ENCODE measurements at places on chromosomes 13 and 19. TPM values are rescaled to one million over a fixed set of nuclear protein-coding genes. Genes with fewer than 3 reads are reported as not detected.

ZNF763 gene
- total RNA-seq, result 3.6 TPM

SIGLEC6 gene
- total RNA-seq, result 0.25 TPM

IL4I1 gene
- not detected for total RNA-seq

NLRP9 gene
- total RNA-seq, result not detected

KLF1 gene
- total RNA-seq, result 0.80 TPM

BCAM gene
- 44.1 TPM for total RNA-seq

KL gene
- total RNA-seq, result 0.09 TPM

DMWD gene
- 71.8 TPM for total RNA-seq

SMG9 gene
- total RNA-seq, result 44.6 TPM

SIGLEC5 gene
- not detected for total RNA-seq

KIR2DL1 gene
- total RNA-seq, result not detected

COX7A1 gene
- total RNA-seq, result 2.4 TPM

NDUFS7 gene
- 62.5 TPM for total RNA-seq

- DNase-seq, result no peak
Measured at GRCh38 chr19:2084993-2085720, 11.0 kb downstream of the MOB3A start.

DNA sequence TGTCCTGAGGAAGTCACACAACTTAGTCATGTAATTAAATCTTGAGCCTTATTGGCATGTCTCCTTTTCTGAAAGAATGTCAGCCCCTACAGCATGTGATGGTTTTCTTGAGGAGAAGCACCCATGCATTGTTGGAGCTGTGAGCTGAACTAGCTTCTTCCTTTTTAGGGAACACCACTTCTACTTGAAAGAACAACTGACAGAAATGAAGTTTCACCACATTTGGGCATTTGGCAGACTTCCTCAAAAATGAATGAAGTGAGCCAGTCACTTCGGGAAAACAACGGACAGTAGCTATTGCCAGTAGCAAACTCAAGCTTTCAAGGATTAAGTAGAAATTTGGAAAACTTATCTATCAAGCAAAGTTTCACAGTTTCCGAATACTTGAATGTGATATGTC lies 1351.3 kb downstream of the EFNB2 start:
- DNase-seq, result no peak

DNA sequence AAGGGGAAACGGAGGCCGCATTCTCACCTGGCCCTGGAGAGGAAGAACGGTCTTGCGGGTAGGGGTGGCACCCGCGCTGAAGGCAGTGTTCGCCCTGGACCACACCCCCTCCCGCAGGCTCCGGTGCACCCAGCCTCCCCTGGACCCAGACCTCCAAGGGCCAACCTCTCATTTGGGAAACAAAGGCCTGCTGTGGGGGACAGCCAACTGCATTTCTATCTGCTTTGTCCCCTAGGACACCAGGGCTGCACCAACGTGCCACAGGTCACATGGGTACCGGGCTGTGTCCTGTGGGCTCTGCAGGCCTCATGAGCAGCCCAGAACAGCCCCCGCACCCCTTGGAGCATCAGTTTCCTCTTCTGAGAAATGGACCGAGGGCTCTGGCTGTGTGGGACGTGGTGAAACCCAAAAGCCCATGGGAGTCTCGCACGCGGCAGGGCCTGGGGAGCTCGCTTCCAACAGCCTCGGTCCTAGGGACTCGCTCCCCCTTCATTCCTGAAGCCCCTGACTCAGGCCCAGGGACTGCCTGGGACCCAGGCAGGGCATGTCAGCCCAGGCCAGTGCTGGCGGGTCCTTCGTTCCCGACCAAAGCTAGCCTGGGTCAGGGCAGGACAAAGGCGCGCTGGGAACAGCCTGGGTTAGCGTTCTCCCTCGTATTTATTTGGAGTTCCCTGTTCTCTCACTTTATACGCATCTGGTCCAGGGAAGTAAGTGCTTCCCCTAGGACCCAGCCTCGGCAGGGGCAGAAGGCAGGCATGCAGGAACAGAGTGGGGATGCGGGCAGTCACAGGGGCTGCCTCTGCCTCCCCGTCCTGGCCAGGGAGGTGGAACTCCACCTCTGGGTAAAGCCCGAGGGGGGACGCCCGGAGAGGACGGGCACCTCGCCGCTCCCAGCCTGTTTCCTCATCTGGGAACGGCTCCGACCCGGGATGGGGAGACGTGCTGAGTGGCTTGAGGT lies 4.6 kb downstream of the TCF3 start:
- no peak for DNase-seq

GRCh38 chr19:11111771-11112144 lies 22.5 kb downstream of the LDLR start:
- DNase-seq, result no peak

- DNase-seq, result no peak
Measured at GRCh38 chr19:41456342-41456918, 13.5 kb downstream of the ERICH4 start.

GRCh38 chr19:50795664-50796073 lies 5.5 kb downstream of the ACP4 start:
- no peak for DNase-seq

DNA sequence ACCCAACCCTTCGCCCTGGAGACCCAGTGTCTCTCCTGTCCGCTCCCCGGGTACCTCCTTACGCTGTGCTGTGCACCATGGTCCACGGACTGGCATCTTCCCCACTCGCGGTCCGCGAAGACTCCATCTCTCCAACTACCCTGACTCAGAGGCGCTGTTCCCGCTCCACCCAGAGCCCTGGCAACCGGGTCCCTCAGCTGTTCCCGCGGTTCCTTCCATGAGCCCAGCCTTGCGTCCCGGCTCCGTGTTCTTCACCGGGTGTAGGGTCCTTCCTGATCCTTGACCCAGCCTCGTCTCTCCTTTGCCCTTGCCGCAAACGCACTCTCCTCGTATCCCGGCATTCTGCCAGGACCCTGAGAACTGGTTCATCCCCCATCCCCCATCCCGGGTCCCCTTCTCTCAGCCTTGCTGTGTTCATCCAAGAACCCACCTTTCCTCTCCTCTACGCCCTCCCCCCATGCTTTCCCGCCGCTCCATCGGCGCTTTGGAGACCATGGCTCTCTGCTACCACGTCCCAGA lies 664 bp downstream of the ICAM5 start:
- DNase-seq, result peak; percentile 75

GRCh38 chr13:58999851-59000250 lies 1163.9 kb downstream of the DIAPH3 start:
- no peak for DNase-seq

GRCh38 chr19:14536926-14537692 lies 7.7 kb downstream of the TECR start:
- DNase-seq, result peak; percentile 98

DNA sequence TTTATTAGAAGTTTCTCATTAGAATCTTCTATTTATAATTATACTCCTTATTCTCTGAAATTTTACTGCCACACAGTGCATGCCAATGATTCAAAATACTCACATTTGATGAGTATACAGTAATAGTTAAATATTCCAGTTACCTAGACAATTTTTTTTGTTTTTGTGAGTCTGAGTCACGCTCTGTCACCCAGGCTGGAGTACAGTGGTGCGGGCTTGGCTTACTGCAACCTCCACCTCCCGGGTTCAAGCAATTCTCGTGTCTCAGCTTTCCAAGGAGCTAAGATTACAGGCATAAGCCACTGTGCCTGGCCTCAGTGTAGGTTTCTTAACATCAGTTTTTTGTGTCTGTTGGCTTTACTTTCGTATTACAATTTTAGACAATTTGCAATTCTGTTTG lies 87.1 kb downstream of the ZNF486 start:
- no peak for DNase-seq

DNA sequence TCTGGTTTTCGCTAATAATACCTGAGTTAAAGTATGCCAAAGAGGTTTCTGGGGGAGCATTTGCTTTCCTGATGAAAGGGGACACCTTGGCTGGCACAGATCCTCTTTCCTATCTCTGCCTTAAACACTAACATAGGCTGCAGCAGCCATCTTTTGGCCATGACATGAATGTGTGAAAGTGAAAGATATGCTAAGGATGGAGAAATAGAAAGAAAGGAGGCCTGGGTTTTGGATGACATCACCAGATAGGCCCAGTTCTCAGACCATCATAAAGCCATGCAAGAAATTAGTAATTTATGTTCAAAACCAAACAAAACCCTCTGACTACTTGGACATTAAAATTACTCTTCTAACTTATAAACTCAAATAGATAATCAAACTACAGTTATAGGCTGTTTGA lies 279.7 kb downstream of the COG6 start:
- no peak for DNase-seq

- DNase-seq, result peak; percentile 20
Measured at GRCh38 chr19:28199323-28199722, 1013.6 kb downstream of the UQCRFS1 start.

DNA sequence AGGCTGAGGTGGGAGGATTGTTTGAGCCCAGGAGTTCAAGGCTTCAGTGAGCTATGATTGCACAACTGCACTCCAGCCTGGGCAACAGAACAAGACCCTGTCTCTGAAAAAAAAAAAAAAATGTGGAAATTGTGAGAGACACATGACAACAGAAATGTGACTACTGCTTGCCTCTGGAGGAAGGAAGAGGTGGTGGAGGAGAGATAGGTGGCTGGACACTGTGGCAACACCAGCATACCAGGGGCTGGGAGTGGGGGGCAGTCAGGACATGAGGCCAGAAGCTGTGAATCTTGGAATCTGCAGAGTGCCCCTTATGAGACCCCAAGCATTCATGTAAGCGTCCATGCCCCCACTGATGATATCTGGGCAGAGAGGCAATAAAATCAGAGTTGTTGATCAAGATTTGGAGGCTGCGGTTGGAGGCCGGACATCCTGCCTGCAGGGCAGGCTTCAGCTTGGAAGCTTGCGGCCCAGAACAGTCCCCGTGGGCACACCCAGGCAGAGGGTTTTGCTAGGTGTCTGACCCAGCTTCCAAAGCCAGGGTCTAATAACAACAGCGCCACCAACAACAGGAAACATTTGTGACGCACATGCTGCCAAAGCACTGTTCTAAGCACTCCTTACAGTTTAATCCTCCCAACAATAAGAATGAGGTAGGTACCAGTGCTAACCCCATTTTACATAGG lies 16.9 kb downstream of the FAM187B start:
- DNase-seq, result peak; percentile 17

GRCh38 chr13:78147905-78148304 lies 229.3 kb upstream of the EDNRB start:
- DNase-seq, result no peak

- peak; percentile 93 for DNase-seq
Measured at GRCh38 chr19:50649433-50650391, at the start of gene C19orf81. Gene C19orf81, plus strand, starts transcription at chr19:50649445. Its CDS starts 0 bp downstream, at chr19:50649445.

DNA sequence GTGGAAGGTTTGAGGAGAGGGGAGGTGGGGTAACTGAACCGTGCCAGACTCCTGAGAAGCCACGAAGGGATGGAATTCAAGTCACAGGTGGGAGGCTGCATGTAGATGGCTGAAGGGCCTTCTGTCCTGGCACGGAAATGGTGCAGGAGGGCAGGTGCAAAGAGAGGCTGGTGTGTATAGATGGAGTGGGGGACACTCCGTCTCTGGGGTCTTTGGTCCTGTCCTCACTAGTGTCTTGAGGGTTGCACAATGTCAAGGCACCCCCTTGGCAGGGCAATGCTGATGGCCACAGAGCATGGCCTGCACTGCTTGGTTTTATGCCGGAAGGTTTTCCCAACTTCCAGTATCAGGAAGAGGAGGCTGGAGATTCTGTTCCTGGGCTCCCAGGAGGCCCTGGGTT lies 82.7 kb upstream of the SIAH3 start:
- no peak for DNase-seq

- no peak for DNase-seq
Measured at GRCh38 chr13:25110956-25111584, 15.1 kb downstream of the PABPC3 start.

GRCh38 chr19:10568062-10568825 lies 535 bp downstream of the CDKN2D start:
- DNase-seq, result peak; percentile 90

- DNase-seq, result peak; percentile 89
Measured at GRCh38 chr19:51687791-51688670, 5.1 kb upstream of the SPACA6 start.

- peak; percentile 61 for DNase-seq
Measured at GRCh38 chr13:36872621-36873020, 47.4 kb downstream of the SMAD9 start.

GRCh38 chr13:20271441-20271840 lies 39.3 kb upstream of the GJB6 start:
- no peak for DNase-seq

DNA sequence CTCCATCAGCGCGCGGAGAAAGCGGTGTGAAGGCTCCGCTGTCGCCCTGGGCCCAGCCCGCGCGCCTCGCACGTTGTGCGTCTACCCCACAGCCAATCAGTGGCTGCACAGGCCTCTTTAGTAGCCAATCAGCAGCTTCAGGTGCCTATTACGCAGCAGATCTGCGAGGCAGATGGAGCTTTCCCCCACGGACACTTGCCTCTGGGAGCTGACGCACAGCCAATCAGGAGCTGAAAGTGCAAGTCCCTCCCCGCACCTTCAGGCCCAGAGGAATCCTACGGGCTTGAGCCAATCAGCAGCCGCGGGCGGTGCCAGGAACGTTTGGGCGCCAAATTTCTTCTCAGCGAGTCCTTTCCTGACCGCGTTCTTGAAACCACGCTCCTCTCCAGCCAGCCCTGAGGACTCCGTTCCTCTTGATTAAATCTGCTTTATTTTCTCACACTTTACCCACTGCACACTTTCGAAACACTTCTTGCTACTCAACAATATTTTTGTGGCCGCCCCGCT lies 39.9 kb downstream of the SIGLEC7 start:
- peak; percentile 88 for DNase-seq

DNA sequence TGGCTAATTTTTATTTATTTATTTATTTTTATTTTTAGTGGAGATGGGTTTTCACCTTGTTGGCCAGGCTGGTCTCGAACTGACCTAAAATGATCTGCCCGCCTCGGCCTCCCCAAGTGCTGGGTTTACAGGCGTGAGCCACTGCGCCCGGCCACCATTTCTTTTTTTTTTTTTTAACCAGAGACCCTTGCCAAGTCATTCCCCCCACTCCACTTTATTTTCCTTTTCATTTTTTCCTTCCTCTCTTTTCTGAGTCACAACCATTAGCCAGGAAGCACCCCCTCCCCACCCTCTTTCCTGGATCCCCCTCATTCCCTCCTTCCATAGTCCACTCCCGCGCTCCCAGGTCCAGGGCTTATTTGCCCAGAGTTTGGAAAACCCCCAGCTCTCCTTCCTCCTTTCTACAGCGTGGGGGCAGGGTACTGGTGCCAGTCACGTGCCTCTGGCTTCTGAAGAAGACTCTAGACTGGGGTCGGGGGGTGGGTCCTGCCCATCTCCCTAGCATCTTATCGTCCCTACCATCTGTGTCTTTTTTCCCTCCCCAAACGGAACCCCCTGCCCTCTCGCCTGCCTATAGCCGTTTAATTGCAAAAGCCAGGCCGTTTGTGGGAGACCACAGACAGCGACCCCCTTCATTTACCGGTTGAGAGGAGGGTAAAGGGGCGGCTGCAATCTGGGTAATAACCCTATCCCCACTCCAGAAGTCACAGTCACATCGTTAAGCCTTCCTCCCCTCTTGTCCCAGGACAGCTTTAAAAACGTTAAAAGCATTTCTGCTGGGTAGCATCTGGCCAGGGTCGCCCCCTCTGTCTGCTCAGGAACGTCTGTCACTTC lies 1.1 kb upstream of the CALR start:
- peak; percentile 83 for DNase-seq

DNA sequence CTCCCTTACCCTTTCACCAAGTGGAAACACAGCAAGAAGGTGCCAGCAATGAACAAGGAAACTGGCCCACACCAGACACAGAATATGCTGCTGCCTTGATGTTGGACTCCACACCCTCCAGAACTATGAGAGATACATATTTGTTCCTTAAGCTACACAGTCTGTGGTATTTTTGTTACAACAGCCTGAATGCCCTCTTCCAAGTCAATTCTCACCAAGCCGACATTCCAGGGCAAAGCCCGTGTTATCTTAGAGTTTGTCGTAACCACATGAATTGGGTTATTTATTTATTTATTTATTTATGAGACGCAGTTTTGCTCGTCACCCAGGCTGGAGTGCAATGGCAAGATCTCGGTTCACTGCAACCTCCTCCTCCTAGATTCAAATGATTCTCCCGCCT lies 14.9 kb downstream of the FGF21 start:
- no peak for DNase-seq
